ENCODE measurements at places on chromosomes 5 and 9. TPM values are rescaled to one million over a fixed set of nuclear protein-coding genes. Genes with fewer than 3 reads are reported as not detected.

KCNN2 gene
- 0.43 TPM for total RNA-seq

SLC12A2 gene
- total RNA-seq: 25.0 TPM

GAS1 gene
- 85.8 TPM for total RNA-seq

PHF24 gene
- total RNA-seq: under 0.01 TPM

SRP19 gene
- 64.7 TPM for total RNA-seq

SPATA31C1 gene
- not detected for total RNA-seq

MAML1 gene
- 4.3 TPM for total RNA-seq

SLC6A19 gene
- not detected for total RNA-seq

PRSS3 gene
- total RNA-seq: 28.4 TPM

DTWD2 gene
- total RNA-seq: 3.5 TPM

SMC2 gene
- 6.7 TPM for total RNA-seq

GHR gene
- 3.8 TPM for total RNA-seq

TXNDC8 gene
- total RNA-seq: not detected

SLC6A18 gene
- not detected for total RNA-seq

LCN10 gene
- total RNA-seq: not detected

TEX48 gene
- total RNA-seq: not detected

FAM114A2 gene
- total RNA-seq: 30.2 TPM

TUSC1 gene
- total RNA-seq: 5.0 TPM

SNCAIP gene
- 19.4 TPM for total RNA-seq

SH2D3C gene
- total RNA-seq: under 0.01 TPM

FBP2 gene
- not detected for total RNA-seq

PLAC8L1 gene
- total RNA-seq: not detected
